ENCODE measurements at places on chromosomes 1 and 21.

- no peak for DNase-seq
Observed at GRCh38 chr1:115400426-115400825, 62.4 kb upstream of the NGF start.

DNA sequence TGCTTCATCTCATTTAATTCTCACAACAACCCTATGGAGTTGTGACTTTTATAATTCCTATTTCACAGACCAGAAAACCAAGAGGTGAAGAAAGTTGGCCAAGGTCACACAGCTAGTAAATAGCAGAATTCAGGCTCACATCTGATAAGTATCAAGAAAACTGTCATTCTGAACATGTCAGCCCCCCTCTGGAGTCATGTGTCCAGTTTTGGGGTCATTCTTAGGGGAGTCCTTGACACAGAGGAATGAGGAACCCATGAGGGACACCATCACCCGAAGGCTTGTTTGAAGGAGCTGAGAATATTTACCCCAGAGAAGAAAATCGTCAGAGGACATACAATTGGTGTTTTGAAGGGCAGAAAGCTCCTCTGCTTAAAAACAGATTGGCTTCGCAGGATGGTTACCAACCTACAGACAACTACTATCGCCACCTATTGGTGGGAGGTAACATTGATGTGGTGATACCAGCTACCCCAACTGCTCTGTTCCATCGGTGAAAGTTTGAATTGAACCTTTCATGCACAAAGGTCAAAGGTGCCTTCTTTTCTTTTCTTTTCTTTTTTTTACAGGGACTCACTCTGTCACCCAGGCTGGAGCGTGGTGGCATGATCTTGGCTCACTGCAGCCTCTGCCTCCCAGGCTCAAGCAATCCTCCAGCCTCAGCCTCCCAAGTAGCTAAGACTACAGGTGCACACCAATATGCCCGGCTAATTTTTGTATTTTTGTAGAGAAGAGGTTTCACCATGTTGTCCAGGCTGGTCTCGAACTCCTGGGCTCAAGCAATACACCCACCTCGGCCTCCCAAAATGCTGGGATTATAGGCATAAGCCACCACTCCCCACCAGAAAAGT is 31.3 kb downstream of the NCMAP start:
- DNase-seq: no peak

GRCh38 chr21:40250514-40251294 is 383.5 kb downstream of the PCP4 start:
- DNase-seq: no peak

DNA sequence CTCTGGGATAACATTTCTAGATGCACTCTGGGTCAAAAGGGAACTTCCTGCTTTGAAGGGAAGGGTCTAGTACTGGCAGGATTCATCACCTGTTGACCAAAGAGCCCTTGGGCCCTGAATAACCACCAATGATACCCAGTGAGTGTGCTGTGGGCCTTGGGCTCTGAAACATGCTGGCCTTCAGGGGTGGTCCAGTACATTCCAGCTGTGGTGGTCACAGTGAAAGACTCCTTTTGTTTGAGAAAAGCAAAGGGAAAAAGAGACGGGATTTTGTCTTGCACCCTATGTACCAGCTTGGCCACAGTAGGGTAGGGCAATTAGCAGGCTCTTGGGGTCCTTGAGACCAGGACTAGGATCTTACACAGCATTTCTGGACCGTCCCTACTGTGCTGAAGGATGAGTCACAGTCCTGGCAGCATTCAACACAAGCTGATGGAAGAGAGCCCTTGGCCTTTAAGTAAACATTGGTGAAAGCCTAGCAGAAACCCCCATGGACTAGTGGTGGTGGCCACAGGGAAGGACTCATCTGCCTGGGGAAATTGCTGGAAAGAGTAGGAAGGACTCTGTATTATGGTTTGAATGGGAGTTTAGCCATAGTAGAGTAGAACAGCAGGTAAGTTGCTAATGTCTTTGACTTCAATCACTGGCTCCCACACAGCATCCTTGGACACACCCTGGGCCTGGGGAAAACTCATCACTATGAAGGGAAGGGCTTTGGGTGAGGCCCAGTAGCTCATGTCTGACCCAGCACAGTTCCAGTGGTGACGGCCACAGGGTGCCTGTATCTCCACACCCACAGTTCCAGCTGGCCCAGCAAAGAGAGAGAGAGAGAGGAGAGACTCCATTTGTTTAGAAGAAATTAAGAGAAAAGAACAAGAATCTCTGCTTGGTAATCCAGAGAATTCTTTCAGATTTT is 87.5 kb downstream of the COL24A1 start:
- DNase-seq: no peak

- no peak for DNase-seq
Observed at GRCh38 chr1:173411835-173412742, 65.0 kb upstream of the PRDX6 start.

- DNase-seq: peak; percentile 28
Observed at GRCh38 chr1:40399984-40400704, 26.6 kb downstream of the SMAP2 start.

DNA sequence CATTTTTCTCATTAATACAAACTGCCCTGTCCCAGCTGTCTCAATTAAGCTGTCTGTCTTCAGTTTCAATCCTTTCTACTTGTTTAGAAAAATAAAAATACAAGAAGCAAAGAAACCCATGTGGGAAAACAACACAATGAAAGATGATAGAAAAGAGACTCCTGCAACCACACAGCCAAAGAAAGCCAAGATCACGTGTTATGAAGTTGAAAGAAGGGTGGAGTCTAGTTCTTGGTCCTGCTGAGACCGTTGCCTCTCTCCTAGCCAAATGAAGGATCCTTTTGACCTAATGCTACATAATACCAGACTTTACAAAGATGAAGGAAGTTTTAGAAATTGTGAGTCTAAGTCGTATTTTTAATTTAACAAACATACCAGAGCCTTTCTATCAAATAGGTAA is 218.8 kb upstream of the RRP15 start:
- DNase-seq: no peak

- DNase-seq: no peak
Observed at GRCh38 chr1:210688512-210689234, 360.0 kb downstream of the HHAT start.

DNA sequence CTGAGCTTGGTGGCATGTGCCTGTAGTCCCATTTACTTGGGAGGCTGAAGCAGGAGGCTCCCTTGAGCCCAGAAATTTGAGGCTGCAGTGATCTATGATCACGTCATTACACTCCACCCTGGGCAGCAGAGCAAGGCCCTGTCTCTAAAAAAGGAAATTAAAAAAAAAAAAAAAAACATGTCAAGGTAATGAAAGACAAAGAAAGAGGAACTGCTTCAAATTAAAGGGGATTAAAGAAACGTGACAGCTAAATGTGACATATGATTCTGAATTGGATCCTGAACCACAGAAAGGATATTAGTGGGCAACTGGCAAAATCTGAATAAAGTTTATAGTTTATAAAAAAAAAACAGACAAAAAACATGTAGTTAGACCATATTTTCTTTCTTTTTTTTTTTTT is 3.8 kb upstream of the C2CD4D start:
- DNase-seq: no peak

- no peak for DNase-seq
Observed at GRCh38 chr21:33055991-33056390, 13.9 kb upstream of the OLIG1 start.

GRCh38 chr1:113007706-113008364 is 51.8 kb upstream of the SLC16A1 start:
- DNase-seq: no peak
